ENCODE measurements at places on chromosomes 3 and 15.

- DNase-seq, result no peak
Observed at GRCh38 chr15:21267671-21268395, 172.5 kb downstream of the POTEB3 start.

- no peak for DNase-seq
Observed at GRCh38 chr3:52879090-52879489, 18.3 kb downstream of the STIMATE start.

DNA sequence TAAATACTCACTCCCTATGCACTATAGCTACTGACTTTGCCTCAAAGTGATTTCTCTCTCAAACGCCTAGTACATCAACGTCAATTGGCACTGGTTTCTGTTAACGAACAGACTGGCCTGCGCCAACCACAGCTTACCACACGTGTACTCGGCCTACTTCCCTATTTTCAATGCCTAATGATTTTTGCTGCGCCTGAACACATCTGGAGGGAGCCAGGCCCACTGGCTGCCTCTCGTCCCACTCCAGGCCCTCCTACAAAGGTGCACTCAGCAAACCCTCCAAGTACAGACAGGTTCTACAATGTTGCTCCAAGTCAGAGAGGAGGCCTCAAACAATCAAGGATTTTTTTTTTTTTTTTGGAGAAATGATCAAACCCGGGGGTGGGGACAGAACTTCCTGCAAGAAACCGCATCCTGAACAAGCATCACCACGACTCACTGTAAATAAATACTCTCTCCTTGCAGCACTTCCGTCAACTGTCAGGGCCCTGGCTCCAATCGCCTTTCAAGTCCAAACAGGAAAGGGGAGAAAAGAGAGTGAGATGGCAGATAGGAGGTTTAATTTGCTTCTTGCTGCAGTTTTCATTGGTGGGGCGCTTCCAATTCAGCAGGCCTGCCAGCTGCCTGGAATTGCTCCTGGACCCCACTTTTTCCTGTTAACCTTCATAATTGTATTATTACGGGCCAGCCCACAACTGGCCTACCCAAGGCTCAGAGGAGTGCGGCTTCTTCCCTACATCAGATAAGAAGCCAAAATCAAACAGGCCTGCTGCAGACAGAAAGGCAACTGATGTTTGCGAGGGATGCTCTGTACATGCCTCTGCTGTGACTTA, 139.3 kb downstream of the FOXP1 start:
- peak; percentile 90 for DNase-seq

- DNase-seq, result peak; percentile 65
Observed at GRCh38 chr3:42600958-42601675, 631 bp downstream of the NKTR start.

GRCh38 chr15:51731549-51732267, 5.7 kb downstream of the LYSMD2 start:
- DNase-seq, result peak; percentile 85

GRCh38 chr3:142353571-142353970, 94.3 kb downstream of the XRN1 start:
- peak; percentile 29 for DNase-seq

DNA sequence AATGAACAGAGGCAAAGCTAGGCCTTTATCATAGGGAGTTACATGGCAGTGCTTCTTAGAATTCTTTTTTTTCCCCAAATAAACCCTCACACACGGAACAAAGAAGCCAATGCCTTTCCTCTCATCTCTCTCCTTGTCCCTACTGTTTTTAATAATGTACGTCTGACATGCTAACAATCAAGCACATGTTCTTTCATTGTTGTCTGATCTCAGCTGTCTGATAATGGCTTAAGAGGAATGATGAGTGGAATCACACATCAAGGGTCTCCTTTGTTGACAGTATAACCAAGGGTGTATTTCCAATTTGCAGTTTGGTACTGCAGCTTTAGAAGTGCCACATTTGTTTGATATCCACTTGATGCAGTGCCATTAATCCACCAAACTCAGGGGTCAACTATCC, 34.8 kb upstream of the EPHA3 start:
- no peak for DNase-seq
